ENCODE measurements at places on chromosomes 12 and 14.
A peak's percentile ranks its signal among the peaks of the same experiment; 100 is the strongest.

DNA sequence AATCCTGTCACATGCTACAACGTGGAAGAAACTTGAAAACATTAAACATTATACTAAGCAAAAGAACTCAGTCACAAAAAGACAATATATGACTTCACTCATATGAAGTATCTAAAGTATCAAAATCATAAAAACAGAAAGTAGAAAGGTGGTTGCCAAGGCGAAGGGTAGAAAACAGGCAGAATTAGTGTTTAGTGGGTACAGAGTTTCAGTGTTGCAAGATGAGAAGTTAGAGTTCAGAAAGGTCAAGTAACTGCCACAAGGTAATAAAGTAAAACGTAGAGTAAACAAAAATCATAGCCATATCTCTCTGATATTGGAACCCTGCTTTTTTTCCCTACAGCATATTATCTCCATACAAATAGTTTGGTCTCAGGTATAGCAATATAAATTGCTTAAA lies 223.8 kb upstream of the FSCB start:
- DNase-seq = no peak

GRCh38 chr14:39212034-39212433 lies 21.7 kb upstream of the MIA2 start:
- DNase-seq = no peak

DNA sequence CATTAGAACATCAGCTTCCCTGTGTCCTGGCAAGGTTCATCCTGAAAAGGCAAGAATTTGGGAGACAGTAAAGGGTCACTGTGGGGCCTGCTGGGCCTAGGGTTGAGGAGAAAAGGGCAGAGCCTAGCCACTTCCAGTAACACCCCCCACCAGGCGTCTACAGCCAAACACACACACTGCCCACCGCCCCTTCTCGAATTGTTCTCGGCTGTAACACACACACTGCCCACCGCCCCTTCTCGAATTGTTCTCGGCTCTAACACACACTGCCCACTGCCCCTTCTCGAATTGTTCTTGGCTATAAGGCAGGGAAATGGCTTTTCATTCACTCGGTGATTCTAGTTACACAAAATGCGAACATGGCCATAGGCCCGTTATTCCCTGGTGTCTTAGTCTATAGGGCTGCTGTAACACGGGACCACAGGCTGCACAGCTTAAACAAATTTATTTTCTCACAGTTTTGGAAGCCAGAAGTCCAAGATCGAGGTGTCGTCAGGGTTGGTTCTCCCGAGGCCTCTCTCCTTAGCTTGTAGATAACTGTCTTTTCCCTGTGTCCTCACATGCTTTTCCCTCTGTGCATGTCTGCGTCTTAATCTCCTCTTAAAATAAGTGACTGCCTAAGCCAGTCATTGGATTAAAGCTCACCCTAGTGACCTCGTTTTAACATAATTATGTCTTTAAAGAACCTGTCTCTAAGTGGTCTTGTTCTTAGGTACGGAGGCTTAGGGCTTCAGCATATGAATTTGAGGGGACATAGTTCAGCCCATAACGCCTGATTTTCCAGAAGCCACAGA lies 171.0 kb downstream of the ADGRD1 start:
- no peak for DNase-seq

- no peak for DNase-seq
Observed at GRCh38 chr14:91654836-91655235, 77.0 kb downstream of the CATSPERB start.

DNA sequence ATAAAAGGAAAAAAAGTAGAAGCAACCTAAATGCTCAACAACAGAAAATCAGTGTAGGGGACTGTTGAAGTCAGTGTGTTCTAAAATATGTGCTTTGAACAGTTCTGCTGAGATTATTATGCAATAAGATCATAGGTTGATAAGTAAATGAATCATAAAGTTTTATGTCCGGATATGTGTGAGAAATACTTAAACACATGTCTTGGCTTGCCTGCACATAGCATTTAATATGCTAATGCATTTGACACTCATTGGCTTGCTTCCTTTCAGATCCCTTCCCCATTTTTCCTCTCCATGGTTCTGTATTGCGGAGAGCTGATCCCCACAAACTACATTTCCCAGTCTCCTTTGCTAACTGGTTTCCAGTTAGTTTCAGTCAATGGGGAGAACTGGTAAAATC lies 573.8 kb upstream of the TBX3 start:
- peak; percentile 2 for DNase-seq

DNA sequence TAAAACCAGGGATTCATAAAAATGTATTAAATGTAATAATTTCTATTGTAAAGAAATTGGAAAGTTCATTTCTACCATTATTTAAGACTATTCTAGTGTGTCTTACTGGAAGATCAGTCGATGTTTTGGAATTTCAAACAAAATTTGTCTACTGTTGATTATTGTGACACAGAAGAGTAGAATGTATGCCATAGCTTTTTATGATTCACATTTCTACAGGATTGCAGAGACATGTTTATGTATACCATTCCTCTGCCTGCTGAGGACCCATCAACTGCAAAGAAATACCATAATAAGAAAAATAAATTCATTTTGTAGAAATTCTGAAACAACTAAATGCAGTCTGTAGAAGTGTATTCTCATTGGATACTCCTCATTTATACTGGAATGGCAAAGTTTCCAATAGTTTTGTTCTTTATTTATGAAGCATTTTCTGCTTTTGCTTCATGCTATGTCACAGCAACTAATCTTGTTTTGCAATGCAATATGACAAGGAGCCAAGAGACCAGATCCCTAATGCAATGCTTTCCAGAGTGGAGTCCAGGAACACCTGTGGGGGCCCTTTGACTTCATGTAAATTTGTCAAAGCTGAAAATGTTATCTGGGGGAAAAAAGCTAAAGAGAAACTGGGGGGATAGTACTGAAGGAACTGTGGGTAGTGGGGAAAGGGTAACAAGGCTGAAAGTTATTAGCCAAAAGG lies 172.9 kb upstream of the LRIG3 start:
- DNase-seq = no peak

DNA sequence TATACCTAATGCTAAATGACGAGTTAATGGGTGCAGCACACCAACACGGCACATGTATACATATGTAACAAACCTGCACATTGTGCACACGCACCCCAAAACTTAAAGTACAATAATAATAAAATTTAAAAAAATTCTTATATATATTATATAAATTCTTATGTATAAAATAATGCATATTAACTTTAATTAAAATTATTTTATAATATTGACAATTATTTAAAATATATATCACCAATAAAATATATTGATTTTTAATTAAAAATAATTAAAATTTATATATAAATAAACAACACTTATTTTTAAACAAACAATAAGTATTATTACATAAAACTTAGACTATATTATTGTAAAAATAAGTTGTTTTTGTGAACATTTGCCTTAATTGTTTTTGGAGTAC lies 188.8 kb downstream of the SYT1 start:
- no peak for DNase-seq

DNA sequence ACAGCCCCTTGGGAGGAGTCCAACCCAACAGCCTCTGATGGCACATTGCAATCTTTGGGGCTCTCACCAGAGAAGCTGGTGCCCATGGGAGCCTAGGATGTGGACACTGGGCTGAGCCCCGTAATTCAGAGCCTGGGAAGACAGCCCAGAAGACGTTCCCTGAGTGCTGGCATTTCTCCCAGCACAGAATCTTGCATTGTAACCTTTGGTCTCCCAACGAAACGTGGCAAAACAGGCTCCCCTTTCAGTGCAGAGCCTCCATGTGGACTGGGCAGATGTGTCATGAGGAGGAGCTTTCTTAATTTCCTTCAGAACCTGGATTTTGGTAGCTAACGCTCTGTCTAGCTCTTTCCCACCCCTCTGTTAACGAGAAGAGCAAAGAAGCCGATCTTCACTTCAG lies 26.3 kb downstream of the BATF start:
- no peak for DNase-seq

DNA sequence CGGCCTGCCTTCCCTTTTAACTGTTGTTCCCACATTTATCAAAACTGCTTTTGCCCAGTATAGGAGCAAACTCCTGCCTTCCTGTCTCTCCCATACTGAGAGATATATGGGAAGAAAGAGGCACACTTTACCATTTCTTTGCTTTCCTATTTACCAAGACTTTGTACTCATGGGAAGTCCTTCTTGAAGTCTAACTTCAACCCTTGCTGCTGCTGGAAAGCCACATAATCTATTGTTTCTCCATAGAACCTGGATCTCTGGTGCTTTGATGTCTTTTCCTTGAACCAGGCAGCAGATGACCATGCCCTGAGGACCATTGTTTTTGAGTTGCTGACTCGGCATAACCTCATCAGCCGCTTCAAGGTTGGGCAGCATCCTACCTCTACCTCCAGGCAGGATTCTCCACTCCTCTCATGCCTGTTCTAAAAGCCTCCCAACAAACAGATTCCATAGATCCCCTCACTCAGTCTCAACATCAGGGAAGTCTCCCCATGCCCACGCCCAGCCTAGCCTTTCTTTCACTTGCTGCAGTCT lies 18.4 kb downstream of the PPP1R1A start:
- no peak for DNase-seq

DNA sequence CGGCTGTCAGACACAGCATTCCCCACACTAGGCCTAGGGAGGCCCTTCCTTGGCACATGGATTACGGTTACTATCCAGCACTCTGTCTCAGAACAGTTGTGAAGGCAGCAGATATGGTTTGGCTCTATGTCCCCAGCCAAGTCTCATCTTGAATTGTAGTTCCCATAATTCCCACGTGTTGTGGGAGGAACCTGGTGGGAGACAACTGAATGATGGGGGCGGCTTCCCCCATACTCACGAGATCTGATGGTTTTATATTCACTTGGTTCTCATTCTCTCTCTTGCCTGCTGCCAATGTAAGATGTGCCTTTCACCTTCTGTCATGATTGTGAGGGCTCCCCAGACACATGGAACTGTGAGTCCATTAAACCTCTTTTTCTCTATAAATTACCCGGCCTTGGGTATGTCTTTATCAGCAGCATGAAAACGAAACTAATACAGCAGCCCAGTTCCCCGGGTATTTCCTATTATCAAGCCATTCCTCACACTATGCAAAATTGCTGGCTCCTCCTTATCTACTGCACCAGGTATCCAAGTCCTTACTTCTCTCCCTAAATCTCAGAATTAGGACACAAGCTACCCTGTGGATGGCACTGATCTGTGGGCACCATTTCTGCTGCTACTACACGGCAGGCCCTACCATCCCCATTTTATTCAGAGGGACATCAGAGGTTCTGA lies 33.3 kb downstream of the NT5DC3 start:
- DNase-seq = no peak

- DNase-seq = no peak
Observed at GRCh38 chr12:109436188-109436560, 40.9 kb downstream of the KCTD10 start.

- no peak for DNase-seq
Observed at GRCh38 chr12:98669751-98670150, 24.7 kb downstream of the APAF1 start.

DNA sequence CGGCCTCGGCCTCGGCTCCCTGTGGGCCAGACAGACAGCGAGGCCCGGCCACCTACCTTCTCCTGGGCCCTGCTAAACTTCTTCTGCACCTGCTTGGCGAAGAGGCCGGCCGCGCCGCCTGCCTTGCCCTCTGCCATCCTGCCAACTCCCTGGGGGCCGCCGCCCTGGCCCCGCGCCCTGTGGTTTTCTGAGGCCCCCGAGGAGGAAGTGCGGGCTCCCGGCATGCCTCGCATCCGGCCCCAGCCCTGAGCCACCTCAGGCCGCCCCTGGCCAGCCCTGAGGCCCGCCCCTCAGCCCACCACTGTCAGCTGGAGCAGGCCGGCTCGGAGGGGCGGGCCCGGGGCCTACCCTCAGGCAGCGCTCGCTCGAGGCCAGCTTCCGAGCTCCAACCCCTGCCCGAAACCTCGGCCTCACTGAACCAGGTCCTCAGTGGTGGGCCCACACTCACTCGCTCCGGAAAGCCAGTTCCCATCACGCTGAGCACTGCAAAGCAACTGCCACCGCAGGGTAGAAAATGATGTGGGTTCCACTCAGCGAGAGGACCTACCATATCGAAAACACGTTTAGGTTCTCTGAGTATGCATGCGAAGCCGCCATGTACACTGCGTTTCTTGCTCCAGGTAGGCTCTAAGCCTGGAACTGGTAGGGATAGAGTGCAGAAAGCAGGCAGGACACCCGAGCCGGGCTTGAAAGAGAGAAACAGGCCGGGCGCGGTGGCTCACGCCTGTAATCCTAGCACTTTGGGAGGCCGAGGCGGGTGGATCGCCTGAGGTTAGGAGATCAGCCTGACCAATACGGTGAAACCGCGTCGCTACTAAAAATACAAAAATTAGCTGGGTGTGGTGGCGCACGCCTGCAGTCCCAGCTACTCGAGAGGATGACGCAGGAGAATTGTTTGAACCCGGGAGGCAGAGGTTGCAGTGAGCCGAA lies at the start of gene BIN2:
Gene BIN2 (minus strand): TSS at position 209 of the 930 bp plus-strand sequence. CDS start 72 bp downstream, at position 137.
- no peak for DNase-seq

DNA sequence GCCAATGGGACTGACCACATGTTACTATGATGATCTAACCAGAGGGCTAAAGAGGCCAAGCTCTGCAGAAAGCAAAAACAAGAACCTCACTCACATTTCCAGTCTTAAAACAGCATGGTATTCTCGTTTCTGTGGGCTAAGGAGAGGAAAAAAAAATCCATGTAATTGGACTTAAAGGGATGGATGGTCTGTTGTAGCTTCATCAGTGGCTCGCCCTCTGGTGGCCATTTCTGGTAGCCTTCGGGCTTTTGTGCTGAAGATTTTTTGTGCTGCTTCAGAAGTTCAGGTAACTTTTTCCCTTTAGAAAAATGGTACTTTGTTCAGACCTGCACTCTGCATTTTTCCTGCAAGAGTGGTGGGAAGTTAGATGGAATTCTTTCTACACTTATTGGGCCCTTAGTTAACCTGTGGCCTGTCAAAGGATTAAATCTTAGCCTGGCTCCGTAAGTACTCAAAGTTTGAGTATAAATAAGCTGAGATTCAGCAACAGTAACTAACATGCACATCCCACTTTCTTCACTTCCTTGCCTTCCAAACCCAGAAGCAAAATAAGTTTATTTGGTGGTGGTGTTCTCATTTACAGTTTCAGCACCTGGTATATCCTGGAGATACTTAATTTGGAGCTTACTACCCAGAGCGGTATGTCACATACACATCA lies 22.3 kb downstream of the DCAF4 start:
- DNase-seq = peak; percentile 62

- peak; percentile 84 for DNase-seq
Observed at GRCh38 chr12:78916845-78917480, 52.4 kb downstream of the SYT1 start.

DNA sequence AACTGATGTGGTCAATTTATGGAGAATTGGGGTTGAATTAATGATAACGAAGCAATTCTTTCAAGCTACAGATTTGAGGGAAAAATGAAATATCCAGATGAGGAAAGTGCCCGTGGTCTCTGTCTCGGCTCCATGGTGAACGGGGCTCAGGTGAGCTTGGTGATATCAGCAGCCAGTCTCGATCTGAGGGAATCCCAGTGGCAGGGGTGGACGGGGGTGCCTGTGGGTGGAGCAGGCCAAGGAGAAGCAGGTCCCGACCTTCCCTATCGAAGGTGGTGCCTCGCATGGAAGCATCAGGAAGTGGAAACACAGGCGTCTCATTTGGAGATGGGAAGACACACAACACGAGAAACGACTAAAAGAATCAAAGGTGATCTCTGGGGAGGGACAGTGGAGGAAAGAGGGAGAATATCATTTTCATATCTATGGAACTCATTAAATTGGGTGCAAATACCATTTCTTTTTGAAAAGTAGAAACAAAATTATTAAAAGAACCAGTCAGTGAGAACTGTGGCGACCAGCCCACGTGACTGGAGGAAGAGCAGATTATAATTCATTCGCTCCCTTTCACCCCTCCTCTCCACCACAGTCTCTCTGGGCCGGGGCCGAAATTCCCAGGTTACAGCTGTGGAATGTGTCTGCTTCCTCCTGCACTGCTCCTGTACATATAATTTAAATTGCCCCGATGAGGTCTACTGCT lies 354.3 kb upstream of the SFSWAP start:
- DNase-seq = no peak

All from SW480 (cell line).